Hypothalamus (tissue), 51 donors: ENCODE measurements at places on chromosomes 16 and 17.

GRCh38 chr16:78503602-78504001 is 404.1 kb downstream of the WWOX start:
- DNase-seq = no peak

- no peak for DNase-seq
Observed at GRCh38 chr16:15811481-15812400, 45.1 kb downstream of the MYH11 start.

- DNase-seq = peak; percentile 48
Observed at GRCh38 chr17:17303010-17303846, at the start of gene NT5M. NT5M (plus strand) TSS chr17:17303373; CDS start chr17:17303551, 178 bp downstream.

DNA sequence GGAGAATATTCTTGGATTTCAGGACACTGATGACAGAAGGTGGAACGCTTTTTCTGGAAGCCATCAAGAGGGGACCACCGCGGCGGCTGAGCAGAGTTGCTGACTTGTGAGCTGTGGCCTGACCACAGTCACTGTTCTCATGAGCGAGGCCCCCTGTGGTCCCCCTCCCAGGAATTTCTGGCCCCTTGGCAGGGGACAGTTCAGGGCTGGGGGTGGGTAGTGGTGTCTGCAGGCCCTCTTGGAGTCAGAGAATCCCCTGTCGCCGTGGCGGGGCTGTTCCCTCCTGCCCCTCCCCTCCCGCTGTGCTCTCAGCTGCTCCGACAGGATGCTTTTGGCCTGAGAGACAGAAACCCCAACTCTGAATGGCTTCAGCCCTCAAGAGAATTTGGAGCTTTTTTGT is 292.0 kb downstream of the SEC14L1 start:
- DNase-seq = no peak

DNA sequence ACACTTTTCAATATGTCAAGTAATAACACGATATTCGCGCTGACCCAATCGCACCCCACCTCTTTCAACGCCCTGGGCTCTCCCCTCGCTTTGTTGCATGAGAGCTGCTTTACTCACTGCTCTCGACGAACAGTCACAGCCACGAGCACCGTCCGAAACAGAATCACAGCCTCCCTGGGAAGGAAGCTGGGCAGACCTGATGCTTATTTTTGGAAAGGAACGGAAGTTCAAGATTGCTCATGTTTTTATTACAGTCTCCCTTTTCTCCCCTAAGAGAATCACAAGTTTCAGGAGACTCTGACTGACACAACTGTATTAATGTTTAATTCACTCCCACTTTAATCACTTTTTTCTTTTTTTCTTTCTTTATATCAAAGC is 67.8 kb downstream of the ANKRD11 start:
- DNase-seq = no peak

- no peak for DNase-seq
Observed at GRCh38 chr16:46982335-46982734, 8.9 kb upstream of the DNAJA2 start.

- DNase-seq = no peak
Observed at GRCh38 chr17:64950871-64951270, 31.6 kb upstream of the LRRC37A3 start.

- no peak for DNase-seq
Observed at GRCh38 chr16:59655031-59655430, 920.9 kb upstream of the GOT2 start.

GRCh38 chr17:34076743-34077631 is 178.1 kb upstream of the CCL2 start:
- DNase-seq = peak; percentile 44

DNA sequence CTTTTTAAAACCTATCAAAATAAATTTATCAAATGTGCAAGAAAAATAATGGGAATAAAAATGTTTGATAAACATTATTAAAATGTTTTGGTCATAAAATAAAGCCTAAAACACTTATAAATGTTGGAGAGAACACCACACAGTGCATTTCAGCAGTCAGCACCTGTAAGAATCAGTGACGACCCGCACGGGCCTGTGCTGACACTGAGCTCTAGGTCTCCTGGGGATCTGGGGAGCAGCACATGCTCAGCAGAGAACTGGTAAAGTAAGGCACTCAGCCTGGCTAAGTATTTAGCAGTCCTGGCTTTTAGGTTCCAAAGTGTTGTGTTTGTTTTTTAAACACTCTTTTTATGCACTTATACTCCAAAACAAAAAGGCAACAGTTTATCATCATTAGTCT is 46.9 kb downstream of the HELZ start:
- no peak for DNase-seq

GRCh38 chr16:87412996-87413421 is 20.9 kb downstream of the MAP1LC3B start:
- no peak for DNase-seq

DNA sequence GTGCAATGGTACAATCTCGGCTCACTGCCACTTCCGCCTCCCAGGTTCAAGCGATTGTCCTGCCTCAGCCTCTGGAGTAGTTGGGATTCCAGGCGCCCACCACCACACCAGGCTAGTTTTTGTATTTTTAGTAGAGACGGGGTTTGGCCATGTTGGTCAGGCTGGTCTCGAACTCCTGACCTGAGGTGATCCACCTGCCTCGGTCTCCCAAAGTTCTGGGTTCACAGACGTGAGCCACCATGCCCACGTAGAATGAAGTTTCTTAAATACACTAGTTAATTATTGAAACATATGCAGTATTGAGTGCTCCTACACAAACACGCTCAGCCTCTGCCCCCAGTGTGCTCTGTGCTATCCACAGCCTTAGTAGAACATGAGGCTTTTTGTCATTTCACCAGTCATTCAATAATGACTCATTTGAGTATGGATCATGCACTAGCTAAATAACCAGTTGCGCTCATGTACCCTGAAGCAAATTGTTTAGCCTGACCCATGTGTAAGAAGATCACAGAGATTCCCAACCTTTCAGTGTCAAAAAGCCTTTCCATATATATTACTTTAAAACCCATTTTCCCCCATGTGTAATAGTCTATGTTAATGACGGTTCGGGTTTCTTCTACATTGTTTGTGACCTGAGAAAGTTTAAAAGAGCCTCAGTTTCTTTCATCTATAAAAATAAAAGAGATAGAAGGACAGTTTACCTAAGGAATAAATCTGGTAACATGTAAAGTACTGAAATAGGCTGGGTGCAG is 49.7 kb downstream of the TUBD1 start:
- no peak for DNase-seq

GRCh38 chr16:53769787-53770186 is 65.8 kb downstream of the FTO start:
- no peak for DNase-seq
